CD14-positive monocyte (primary cell): ENCODE measurements at places on chromosomes 4 and X. TPM values are rescaled to one million over a fixed set of nuclear protein-coding genes. Genes with fewer than 3 reads are reported as not detected.

The TBCK gene
- 12.5 TPM for polyA plus RNA-seq

The SOD3 gene
- polyA plus RNA-seq, result not detected

GRCh38 chrX:110215411-110215810 lies 102.5 kb downstream of the AMMECR1 start:
- no peak for DNase-seq

DNA sequence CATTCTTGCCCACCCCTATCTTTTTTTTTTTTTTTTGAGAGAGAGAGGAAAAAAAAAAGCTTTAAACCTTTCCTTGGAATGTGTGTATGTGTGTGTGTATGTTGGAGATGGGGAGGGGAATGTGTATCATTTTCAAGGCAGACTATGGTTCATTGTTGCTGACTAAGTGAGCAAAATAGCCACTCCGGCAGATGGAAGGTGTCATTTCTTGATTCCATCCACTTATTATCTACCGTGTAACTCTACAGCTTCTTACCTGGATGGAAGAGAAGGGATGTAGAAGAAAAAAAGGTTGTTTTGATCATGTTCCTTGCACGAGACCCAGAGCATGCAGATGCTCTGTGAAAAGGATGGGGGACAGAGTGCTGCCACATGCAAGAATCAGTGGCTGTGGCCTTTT lies 5.9 kb upstream of the GK2 start:
- no peak for DNase-seq

DNA sequence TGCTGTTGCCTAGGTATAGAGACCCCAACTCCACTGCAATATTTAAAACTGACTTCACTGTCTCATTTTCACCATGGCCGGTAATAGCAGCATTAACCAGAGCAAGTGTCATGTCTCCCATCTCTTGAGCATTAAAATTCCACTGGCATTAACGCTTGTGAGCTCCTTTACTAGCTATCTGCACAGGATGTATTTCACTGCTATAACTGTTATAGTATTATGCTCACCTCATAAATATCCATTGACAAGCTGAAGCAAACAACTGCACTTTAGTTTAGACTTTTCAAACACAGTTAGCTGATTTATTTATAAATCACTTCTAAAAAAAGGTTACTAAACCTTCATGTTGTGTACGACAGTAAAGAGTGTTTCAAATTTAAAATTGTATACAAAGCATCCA lies 157.8 kb downstream of the ANTXR2 start:
- DNase-seq, result no peak

- no peak for DNase-seq
Measured at GRCh38 chr4:150070464-150071170, 7.6 kb upstream of the DCLK2 start.

DNA sequence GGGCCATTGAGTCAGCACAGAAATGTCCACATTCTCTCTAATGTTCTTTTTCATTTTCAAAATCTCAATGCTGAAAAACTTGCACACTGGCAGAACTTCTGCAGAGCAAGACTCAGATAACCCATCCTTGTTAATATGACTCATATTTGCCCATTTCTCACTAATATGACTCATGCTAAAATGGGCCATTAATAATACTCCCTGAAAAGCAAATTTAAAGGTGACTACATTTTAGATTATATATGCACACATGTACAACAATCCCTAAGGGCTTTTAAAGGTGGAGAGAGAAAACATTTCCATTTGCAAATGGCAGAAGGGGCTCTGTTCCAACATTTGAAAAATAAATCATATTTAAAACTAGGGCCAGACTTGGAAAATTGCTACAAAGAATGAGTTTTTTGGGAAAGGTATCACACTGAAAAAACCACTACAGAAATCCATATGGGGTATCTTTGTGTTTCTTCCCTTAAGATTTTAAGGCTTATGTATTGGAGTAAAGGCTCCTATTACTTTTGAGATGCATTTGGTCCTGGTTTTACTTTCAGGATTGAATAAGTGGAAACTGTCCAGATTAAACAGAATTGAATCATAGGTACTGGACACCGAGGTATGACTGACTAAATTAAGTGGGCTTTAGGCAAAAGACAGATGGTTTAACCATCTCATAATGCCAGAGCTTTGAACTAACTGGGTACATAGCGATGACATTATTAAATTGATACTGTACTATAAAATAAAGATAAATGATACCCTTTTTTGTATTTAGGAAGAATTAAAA lies 30.0 kb downstream of the TLR2 start:
- no peak for DNase-seq

- no peak for DNase-seq
Measured at GRCh38 chr4:135338181-135338580, 1136.6 kb upstream of the PABPC4L start.

DNA sequence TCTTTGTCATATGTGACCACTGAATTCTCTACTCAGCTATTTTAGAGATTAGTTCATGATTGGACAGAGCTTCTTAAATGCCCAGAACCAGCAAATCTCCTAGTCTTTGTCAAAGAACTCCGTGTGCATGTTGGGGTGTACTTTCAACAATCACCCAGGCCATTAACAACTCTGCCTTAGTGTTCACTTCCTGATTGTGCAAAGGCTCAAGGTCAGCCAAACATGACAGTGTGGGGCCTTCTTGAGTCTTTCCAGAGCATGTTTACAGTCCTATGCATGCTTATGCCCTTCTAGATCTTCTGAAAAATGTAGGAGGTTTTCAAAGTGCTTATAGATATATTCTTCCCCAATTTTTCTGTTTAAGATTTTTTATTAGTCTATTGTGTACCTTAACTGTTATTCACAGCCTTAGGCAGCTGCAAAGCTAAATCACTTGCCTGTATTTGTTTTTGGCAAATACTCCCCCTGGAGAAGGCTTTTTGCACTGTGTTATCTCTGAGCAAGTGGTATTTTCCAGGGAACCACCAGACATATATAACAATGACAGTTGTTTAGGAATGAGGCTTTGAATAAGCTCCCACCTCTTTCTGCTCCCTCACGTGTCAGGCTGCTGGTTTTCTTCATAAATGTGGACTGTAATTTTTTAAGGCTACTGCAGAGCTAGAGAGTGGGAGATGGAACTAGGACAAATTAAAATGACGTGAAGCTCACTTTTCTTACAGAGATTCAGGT lies 24.0 kb upstream of the DRP2 start:
- DNase-seq, result no peak

DNA sequence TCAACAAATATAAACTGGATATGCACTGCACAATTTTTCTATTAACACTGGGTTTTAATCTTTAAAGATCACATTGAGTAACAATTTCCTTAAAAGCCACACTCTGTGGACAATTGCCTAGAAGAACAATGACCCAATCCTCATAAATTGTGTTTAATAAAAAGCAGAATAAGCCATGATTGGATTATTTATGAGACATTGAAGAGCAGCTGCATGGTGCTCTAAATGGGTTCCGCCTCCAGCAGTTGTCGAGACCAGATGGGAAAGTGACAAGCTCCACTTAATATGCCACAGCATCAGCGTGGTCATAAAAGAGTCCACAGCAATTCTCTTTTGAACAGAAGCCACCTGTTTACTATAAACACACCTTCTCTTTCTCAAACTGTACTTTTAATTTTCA lies 635.2 kb upstream of the FRG1 start:
- no peak for DNase-seq
